ENCODE measurements at places on chromosomes 5 and 9. TPM values are rescaled to one million over a fixed set of nuclear protein-coding genes. Genes with fewer than 3 reads are reported as not detected.

DNA sequence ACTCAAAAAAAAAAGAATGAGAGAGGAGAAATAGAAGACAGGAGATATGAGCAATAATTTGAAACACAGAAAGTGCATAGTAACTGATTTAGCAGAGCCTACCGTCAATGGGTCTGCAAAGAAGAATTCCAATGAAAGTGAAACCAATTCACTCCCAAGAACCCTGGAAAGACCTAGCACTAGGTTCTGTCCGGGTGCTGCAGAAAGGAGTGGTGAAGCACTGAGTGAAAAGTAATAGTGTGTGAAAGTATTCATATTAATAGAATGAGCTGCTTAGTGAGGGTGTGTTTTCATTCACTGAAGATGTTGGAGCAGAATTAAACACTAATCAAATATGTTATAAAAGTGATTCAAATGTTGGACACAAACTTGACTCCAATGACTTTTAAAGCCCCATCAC is 51.3 kb upstream of the SLC30A5 start:
- no peak for DNase-seq

- DNase-seq: no peak
These were observed at the start of gene CCNI2 for GRCh38 chr5:132746954-132747615. Gene CCNI2, plus strand, starts transcription at chr5:132747426. Its CDS starts 70 bp downstream, at chr5:132747496.

- DNase-seq: peak; percentile 35
These were observed 301.1 kb upstream of the ACTBL2 start for GRCh38 chr5:57783693-57784092.

- DNase-seq: no peak
These were observed 85.6 kb downstream of the SLC28A3 start for GRCh38 chr9:84254972-84255371.

The SVEP1 gene
- total RNA-seq: 44.6 TPM

The UBAP1 gene
- total RNA-seq: 26.0 TPM

The NME5 gene
- 1.3 TPM for total RNA-seq

The TAF11L5 gene
- not detected for total RNA-seq

Data from skin of body (tissue), 3 donors.